Fibroblast of skin of left biceps (primary cell): ENCODE measurements at places on chromosomes 1 and 21.

GRCh38 chr1:37309574-37309973 is 164.8 kb upstream of the ZC3H12A start:
- DNase-seq, result no peak

DNA sequence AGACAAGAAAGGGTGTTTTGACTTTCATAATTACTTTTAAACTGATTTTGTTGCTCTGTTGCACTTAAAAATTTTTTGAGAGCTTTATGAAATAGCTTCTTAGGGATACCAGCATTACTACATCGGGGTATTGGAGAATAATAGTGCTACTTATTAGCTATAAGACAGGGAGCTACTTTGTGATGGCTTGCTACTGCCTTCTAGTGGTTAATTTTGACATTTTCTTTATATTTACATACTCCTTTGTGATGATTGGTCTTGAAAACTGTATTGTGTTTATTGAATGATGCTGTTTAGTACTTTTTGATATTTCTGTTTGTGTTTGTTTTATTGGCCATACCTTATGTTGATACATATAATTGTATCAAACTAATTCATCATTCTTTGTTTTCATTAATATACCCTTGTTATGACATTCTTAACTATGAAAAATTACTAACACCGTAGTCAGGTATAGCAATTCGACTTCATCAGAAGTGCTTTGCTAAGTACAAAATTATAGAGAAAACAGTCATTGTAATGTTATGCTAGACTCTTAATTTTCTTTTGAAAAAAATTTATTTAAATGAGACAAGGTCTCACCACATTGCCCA is 85.5 kb downstream of the CLIC4 start:
- DNase-seq, result no peak

DNA sequence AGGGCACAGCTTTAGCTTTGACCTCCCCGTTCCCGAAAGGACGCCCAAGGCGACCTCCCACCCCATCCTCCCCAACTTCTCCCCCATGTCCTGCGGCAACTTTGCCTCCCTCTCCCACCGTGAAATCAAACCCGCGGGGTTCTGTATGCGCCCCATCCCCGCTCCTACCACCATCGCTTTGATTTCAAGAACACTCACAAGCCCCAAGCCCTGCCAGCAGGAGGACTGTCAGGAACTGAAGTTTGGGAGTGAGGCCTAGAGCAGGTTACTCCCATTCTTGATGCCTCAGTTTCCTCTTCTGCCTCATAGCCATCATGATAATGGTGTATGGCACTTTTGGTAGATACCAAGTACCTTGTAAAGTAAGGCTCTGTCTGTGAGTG is 2.3 kb downstream of the PTPRU start:
- no peak for DNase-seq

DNA sequence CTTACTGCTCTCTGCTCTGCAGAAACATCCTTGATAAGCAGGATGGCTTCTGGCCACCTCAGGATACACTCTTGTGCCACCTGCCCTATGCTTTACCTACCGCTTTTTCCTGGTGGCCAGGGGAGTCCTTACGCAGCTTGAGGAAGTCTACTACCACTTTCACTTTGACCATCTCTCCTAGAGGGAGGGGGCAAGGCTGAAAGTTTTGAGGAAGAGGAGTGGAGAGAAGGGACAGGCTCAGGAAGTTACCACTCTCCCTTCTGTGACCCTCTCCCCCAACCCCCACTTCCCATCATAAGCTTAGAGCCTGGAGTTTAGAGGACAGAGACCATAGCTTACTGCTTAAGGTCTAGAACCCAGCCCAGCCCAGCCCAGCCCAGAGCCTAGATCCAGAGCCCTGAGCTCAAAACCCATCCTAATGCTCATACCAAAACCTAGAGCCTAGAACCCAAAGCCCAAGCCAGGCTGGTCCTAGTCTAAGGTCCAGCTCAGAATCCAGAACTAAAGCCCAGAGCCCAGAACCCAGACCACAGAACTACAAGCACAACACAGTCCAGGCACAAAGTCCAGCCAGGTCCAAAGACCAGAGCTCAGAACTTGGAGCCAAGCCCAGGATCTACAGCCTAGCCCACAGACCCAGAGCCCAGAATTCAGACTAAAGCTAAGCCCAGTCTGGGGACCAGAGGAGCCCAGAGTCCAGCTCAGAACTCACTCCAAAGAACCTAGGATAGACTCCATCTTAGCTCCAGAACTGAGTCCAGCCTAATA is 18.0 kb upstream of the MFSD2A start:
- no peak for DNase-seq

GRCh38 chr21:33973268-33973667 is 57.7 kb upstream of the ATP5PO start:
- DNase-seq, result no peak

- DNase-seq, result no peak
These were observed 7.6 kb upstream of the SHISA4 start for GRCh38 chr1:201880928-201881571.

GRCh38 chr1:35261412-35262120 is 6.9 kb upstream of the ZMYM4 start:
- no peak for DNase-seq

- DNase-seq, result no peak
These were observed 137.6 kb downstream of the ZMYM4 start for GRCh38 chr1:35406103-35406502.
